Fibroblast of skin of scalp (primary cell): ENCODE measurements at places on chromosomes 12 and 14.

DNA sequence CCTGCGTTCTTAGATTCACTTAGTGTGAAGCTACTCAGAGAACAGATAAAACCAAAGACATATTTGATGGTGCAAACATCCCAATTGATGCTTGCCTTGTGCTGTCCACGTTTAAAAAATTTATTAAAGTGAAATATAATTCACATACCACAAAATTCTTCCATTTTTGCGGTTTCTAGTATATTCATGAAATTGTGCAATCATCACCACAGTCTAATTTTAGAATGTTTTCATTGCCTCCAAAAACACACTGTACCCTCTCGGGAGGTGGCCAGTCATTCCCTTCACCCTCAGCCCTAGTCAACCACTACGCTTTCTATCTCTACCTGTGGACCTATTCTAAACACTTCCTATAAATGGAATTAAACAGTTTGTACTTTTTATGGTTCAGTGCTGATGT is 1109.2 kb downstream of the FLRT2 start:
- DNase-seq = peak; percentile 68

GRCh38 chr12:123910057-123910456 is 62.6 kb downstream of the CCDC92 start:
- no peak for DNase-seq

- peak; percentile 84 for DNase-seq
Observed at GRCh38 chr14:71372411-71372838, 465.2 kb downstream of the PCNX1 start.

DNA sequence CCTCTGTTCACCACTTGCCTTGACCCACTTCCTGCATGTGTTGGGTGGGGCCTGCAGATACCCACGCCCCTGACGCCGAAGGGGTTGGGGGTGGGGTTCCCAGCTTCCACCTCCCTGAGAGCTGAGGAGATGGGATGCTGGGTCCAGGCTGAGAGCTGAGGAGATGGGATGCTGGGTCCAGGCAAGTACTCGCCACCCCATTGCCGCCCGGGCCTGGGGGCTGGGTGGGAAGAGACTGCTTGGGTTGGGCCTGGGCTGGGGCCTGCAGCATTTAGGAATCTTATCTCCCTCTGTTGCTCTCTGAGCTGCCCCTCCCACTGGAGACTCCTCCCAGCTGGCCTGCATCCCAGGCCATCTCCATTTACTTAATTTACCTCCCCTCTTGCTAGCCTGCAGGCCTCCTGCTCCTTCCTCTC is 17.4 kb downstream of the TEAD4 start:
- no peak for DNase-seq

GRCh38 chr12:14850929-14851663 is 7.8 kb upstream of the ART4 start:
- no peak for DNase-seq

GRCh38 chr14:74362361-74362915 is 14.2 kb downstream of the VRTN start:
- DNase-seq = peak; percentile 75

DNA sequence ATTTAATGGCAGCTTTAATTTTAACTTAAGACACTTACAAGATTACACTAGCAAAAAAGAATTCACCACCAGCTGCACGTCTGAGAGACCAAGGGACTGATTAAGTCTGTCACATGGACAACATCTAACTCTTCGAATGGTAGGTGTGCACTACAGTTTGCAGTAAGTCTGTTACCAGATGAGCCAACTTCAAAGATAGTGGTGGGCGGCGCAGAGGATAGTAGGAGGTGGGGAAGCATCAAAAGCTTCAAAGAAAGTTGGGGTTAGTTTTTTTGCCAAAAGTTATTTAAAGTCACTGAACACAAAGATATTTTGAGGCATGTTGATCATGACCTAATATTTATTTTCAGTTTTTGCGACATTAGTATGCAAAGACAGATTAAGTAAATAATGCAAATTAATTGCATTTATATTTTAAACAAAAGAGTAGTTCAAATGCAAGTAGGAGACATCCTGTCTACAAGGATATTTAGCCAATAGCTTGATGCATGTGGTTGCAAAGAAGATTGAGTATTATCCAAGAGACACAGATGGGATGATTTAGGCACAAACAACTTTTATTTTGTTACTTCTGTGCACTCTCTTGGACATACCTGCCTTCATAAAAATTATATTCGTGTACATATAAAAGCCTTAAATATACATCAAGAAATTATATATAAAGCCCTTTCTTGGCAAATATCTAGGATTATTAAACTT is 327.7 kb downstream of the BMP4 start:
- no peak for DNase-seq

DNA sequence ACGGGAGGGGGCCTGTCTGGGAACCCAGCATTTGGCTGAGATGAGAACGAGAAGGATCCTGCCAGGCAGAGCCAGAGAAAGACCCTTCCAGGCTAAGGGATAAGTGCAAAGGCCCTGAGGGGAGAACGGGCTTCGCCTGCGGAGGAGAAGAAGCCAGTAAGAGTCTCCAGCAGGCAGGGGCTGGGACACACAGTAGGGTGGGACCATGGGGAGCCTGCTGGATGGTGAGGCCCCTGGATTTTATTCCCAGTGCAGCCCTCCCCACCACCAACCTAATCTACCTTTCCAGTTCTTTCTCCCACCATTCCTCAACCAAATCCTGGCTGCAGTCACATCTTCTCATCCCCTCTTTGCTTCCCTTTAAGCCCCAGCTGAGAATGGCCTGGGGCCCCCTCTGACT is 12.6 kb downstream of the RAPGEF3 start:
- DNase-seq = no peak

- no peak for DNase-seq
Observed at GRCh38 chr14:102589761-102590290, 2.6 kb upstream of the RCOR1 start.

DNA sequence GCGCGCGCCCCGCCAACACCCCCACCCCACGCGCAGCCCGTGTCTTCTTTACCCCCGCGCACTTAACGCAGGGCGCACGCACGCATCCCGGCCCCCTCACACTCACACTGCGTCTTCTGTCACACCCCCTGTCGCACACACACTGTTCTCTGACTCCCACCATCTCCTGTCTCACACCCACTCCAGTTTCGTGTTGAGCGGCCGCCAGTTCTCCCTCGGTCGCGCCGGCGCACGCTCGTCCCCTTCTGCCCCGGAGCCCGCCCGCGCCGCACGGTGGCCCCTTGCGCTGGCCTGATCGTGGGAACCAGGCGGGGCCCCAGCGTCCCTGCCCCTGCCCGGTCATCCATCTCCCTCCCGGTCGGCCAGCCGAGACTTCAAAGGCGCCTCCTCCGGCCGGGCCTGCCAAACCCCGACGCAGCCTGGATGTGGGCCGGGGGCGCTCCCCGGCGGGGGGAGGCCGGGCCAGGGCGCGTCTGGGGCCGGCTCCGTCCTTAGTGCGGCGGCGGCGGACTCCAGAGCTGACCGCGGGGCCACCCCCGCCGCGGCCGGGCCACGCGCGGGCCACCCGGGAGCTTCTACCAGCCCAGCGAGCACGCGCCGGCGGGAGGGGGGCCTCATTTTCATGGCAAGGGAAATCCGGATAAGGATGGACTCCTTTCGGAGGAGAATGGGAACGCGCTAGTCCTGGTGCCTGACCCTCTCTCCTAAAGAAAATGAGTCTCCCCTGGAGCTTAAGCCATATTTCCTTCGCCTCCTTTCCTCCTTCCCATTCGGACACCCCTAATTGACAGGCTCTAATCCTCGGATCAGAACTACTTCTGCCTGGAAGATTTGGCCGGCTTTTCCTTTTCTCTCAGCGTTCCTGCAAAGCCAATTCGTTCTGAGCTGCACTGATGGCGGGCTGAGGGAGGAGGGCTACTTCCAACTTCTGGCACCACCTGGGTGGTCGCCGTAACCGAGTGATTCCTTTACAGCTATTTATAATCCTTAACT is 82.0 kb upstream of the HMGA2 start:
- peak; percentile 64 for DNase-seq

DNA sequence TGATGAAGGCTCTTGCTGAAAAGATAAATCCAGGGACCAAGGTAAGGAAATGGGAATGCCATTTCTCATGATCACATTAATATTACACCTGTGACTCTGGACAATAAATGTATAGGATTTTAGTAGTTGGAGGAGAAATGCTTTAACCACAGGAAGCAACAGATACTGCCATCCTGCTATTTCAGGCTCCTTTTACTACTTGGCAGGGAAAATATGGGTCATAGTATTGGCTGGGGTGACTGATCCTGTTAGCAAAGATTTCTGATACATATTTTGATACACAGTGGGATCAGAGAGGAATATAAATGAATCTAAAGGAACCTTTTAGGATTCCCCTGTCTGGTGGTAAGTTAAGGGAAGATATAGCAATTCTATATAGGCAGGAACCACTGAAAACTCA is 115.0 kb downstream of the IGF1 start:
- DNase-seq = no peak

GRCh38 chr14:68159701-68160633 is 340.4 kb downstream of the RAD51B start:
- no peak for DNase-seq

GRCh38 chr12:94873734-94874517 is 129.6 kb downstream of the NDUFA12 start:
- no peak for DNase-seq

GRCh38 chr12:56188131-56188777 is 1.0 kb downstream of the SMARCC2 start:
- no peak for DNase-seq

DNA sequence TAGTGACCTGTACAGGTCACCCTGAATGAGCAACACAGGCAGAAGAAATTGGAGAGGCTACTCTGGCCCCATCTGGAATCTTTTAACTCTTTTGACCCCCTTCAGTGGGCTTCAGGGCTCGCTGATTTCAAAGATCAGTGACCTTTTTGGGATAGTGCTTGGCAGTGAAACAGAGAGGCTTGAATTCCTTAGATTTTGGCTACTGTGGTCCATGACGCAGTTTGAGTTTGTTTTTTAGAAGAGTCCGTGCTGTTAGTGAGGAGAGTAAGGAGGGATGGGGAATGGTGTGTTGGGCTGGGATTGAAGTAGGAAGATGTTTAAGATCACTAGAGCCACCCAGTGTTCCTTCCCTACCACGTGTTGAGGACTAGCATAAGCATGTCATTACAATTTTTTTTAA is 16.5 kb downstream of the TMEM30B start:
- no peak for DNase-seq

DNA sequence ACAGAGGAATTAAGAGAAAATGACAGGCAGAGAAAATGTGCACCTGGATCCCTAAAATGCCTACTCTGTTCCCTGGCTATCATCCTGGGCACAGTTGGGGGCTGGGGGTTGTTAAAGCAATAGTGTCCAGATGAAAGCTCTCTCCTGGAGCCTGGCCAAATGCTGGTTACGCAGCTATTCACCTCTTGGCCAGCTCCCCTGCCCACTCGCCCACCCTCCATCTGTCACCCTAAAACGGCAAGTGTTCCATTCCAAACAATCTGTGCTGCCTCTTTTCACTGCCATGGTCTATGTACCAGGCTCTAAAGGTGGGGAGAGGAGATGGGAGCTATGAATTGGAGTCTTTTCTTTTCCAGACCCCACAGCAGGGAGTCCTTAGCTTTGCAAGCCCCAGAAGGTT is 24.7 kb upstream of the NPFF start:
- no peak for DNase-seq

- DNase-seq = no peak
Observed at GRCh38 chr12:122125452-122126341, 47.1 kb downstream of the MLXIP start.

GRCh38 chr12:30925607-30926242 is 823 bp upstream of the TSPAN11 start:
- no peak for DNase-seq

- no peak for DNase-seq
Observed at GRCh38 chr14:33408291-33408690, 469.6 kb downstream of the NPAS3 start.

DNA sequence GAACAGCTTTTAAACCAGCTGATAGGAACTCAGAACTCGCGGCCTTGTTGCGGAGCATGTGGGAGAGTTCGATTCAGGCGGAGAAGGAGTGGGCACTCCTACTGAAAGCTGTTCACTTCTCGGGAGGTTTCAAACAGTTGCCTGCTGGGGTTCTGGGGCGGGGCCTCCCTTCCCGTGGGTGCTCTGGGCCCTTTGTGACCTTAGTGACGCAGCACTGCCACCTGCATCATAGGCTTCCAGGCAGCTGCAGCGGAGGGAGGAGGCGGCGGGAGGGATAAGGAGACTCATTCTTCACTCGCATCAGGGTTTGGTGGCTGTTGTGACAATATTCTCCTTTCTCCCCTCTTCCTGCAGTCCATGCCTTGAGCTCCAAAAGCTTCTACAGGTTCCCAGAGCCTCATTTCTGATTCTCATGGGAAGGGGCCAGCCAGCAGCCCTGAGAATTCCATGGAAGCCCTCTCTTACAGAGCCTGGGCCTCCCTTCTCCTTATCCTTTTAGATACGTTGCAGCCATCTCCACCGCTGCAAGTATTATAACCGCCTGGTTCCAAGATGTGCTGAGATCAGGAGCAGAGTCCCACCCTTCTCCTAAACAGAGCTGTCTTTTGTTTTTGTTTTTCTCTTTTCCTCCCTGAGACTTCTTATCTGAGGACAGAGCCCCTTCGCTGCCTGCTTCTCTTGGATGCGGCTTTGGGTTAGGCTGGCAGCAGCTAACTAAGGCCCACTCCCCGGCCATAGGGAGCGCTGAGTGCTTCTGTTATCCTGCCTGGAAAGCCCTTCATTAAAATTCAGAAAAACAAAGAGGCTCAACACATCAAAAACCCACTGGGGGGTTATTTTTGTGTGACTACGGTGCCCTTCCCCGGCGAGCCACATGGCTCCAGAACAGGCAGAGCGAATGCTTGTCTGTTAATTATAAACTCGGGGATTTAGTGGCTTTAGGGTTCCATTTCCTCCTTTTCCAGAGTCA is 67.6 kb upstream of the GPATCH2L start:
- DNase-seq = no peak

DNA sequence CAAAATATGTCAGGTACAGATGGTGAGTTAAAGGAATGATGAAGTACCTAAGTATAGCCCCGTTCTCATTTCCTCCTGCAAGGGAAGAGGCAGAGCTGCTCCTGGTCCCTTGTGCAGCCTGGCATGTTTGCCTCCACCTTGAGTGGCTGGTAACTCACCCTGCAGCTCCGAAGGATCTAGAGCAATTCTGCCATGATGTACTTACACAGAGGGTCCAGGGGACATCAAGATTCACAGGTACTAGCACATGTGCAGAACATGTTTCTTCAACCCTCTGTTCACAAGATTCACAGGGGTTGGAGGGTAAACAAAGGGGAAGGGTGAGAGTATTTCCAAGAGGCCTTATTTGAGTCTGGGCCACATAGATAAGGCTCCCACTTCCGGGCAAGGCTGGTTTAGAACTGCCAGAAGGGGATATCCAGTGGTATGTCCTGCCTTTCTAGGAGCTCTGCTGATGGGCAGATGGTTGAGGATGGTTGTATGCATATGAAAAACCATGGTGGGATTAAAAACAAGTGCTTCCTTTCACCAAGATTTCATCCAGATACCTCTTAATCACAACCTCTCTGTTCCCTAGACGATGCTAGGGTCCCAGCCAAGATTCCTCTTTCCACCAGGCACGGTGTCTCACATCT is 7.7 kb downstream of the DCTN2 start:
- DNase-seq = no peak

DNA sequence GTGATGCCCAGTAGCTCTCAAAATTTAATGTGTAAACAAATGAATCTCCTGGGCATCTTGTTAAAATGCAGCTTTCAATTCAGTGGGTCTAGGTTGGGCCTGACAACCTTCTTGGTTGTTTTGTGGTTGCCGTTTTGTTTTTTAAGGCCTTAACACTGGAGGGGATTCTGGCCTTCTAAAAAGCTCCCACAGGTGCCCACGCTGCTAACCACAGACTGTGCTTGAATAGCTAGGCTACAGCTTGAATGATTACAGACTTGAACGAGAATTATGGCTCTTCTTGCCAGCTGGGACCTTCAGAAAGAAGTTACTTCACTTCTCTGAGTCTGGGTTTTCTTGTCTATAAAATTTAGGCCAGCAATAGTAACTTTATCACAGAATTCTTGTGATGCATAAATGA is 1.3 kb upstream of the FLVCR2 start:
- DNase-seq = no peak
